Renal cortical epithelial cell (primary cell): ENCODE measurements at places on chromosomes 16 and 17.

DNA sequence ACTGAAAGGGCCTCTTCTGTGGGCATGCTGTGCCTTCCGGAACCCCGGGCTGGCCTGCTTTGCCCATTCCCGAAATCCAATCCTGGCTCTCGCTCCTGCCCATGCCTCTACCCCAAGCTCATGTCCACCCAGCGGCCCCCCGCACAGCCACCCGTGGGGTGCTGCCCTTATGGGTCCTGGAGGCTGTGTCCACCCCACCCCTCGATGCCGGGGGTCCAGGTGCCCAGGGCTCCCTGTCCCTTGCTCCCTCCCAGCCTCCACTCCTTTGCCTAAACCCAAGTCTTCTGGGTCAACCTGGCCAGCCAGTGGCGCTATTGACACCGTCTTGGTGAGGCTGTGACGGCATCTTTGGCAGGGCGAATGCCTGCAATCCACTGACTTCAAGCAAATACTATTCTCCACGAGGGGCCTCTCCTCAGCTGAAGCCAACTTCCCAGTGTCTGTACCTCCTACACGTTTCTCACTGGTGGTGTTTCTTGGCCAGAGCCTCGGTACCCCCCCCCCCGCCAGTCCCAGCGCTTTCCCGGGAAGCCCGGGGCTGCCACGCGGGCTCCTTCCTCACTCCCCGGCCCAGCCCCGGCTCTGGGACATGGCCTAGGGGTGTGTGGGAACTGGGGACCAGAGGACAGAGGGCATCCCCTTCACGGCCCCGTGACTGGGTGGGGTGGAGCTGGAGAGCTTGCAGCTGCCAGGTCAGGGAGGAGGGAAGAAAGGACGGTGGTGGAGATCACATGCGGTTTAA, 12.2 kb upstream of the DUS1L start:
- DNase-seq, result no peak

DNA sequence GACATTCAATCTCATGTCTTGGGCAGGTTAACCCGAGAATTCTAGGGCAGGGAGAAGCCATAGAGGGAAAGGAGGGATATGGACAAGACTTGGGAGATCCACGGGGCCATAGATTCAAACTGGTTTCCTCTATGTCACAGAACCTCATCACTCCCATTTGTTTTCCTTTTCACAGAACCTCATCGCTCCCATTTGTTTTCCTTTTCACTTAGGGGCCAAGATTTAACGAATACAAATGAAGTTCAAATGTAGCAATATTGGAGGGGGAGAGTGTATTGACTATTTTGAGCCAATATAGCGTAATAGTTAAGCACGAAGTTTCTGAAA, 39.3 kb upstream of the LONP2 start:
- DNase-seq, result no peak

- DNase-seq, result no peak
Measured at GRCh38 chr16:8237452-8237851, 352.9 kb downstream of the TMEM114 start.

- no peak for DNase-seq
Measured at GRCh38 chr17:62717889-62718288, 90.2 kb downstream of the MARCHF10 start.

DNA sequence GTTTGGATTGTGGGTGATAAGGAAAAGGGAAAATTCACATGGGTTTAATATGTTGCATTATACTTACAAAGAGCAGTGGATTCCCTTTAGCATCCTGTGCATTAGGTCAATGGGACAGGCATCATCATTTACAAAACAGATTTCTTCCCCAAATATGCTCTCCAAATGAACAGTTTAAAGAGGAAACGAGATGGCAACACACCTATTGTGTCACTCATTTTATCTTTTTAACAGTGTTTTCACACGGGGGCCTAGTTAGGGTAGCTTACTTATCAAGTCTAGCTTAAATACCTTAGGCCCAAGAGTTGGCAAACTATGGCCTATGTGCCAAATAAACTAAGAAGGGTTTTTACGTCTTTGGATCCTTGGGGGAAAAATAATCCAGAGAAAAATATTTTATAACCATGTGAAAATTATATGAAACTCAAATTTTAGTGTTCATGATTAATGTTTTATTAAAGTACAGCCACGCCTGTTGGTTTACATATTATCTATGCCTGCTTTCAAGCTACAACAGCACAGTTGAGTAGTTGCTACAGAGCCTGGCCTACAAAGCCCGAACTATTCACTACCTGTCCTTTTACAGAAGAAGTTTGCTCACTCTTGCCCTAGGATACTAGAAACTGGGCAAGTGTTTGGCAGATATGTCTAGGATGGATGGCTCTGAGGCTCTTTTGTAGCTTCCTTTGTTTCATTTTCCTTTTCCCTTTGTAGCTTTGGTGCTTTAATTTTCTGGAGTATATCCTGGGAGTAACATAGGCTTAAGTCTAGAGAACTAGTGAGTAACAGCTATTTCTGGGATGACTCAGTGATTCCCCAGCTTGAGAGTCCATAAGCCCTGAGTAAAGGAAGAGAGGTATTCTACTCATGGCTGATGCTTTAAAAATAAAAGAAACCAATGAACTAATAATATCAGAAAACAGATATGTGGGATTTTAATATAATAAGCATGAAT, 12.4 kb downstream of the NUP93 start:
- DNase-seq, result peak; percentile 91

DNA sequence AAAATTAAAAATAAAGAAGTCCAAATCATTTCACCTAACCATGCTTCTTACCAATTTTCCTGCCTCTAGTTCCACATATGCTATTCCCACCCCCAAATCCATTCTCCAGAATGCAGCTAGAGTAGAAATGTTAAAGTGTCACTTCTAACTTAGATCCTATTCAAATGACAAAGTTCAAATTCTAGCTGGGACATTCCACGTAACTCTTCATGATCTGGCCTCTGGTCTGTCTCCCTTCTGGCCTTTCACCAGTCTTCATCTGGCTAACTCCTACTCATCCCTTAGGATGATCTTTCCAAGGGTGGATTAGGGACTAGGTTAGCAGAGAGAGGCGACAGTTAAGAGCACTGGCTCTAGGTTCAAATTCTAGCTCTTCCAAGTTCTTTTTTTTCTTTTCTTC, 97.9 kb downstream of the TRIM37 start:
- no peak for DNase-seq
